ENCODE measurements at places on chromosomes 7 and 10. TPM values are rescaled to one million over a fixed set of nuclear protein-coding genes. Genes with fewer than 3 reads are reported as not detected.

The TET1 gene
- 0.46 TPM for total RNA-seq

The TEX47 gene
- not detected for total RNA-seq

The IFT22 gene
- total RNA-seq = 51.8 TPM

The CCDC136 gene
- 2.2 TPM for total RNA-seq

The PANK1 gene
- total RNA-seq = 5.4 TPM

The C10orf53 gene
- total RNA-seq = not detected

The FHIP2A gene
- total RNA-seq = 7.7 TPM

The FAM25A gene
- total RNA-seq = 1.1 TPM

All from A549 treated with CpdA at 1 μM for 4 hours (cell line).